ENCODE measurements at places on chromosomes 7 and 10.

GRCh38 chr10:70552586-70552985 is 50.0 kb downstream of the PRF1 start:
- DNase-seq, result no peak

DNA sequence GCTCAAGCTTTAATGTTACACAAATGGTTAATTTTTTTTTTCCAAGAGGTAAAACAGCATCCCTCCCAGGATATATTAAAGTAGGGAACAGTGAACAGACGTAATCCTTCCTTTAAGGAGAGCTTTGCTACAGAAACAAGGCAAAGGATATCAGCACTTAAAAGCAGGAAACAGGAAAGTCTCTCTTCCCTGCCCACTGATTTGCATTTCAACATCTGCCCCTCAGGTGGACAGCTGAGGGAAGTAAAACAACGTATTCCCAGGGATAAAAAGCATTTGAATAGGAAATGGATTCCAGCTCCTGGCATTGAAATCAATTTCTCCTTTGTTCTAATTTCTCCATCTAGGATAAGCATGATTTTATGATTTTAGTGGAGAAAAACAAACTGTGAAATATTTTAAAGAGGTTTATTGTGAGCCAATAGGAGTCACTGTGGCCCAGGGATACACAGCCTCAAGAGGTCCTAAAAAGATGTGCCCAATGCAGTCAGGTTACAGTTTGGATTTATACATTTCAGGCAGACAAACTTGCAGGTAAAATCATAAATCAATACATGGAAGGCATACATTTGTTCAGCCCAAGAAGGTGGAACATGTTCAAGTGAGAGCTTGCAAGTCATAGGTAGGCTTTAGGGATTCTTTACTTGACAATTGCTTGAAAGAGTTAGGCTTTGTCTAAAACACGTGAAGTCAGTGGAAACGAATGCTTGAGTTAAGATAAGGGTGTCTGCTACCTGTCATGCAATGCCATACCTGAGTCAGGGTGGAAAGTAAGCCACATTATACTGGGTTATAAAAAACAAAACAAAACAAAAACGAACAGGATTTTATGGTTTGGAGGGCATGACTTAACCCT is 286.2 kb upstream of the VWC2 start:
- no peak for DNase-seq

GRCh38 chr10:132142396-132143161 is 44.2 kb upstream of the DPYSL4 start:
- no peak for DNase-seq

- no peak for DNase-seq
Measured at GRCh38 chr10:71939304-71939703, 24.9 kb upstream of the CHST3 start.

- no peak for DNase-seq
Measured at GRCh38 chr10:86960003-86960862, 1.8 kb downstream of the SNCG start.

GRCh38 chr7:113812591-113813255 is 106.1 kb downstream of the PPP1R3A start:
- DNase-seq, result no peak

DNA sequence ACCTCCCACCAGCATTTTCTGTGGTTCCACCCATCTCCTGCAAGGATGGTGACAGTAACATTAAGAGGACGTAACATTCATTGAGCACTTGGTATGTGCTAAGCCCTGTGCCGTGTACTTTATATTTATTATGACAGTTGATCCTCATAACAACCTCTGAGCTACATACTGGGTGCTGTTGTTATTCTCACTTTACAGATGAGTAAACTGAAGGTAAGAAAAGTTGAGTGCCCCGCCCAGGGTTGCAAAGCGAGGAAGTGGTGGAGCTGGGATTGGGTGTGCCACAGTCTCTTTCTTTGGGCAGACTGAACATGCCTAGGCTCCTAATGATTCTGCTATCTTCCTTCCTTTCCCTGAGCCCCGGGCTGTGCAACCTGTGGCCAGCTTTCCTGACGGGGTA is 107.4 kb downstream of the SH3PXD2A start:
- DNase-seq, result no peak

DNA sequence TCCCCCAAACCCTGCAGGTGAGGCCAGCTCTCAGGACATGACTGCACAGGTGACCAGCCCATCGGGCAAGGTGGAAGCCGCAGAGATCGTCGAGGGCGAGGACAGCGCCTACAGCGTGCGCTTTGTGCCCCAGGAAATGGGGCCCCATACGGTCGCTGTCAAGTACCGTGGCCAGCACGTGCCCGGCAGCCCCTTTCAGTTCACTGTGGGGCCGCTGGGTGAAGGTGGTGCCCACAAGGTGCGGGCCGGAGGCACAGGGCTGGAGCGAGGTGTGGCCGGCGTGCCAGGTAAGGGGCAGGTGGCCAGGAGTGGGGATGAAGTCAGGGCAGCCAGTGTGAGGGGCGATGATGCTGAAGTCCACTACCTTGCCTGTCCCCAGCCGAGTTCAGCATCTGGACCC is 8.3 kb upstream of the ATP6V1F start:
- DNase-seq, result no peak
